ENCODE measurements at places on chromosomes 1 and 21.
A peak's percentile ranks its signal among the peaks of the same experiment; 100 is the strongest.

- DNase-seq: peak; percentile 71
Measured at GRCh38 chr1:165717918-165718515, 19.7 kb upstream of the ALDH9A1 start.

GRCh38 chr1:154198756-154199562 lies 7.1 kb upstream of the TPM3 start:
- peak; percentile 69 for DNase-seq

- no peak for DNase-seq
Measured at GRCh38 chr1:58926152-58926551, 142.3 kb upstream of the JUN start.

- DNase-seq: no peak
Measured at GRCh38 chr1:200706111-200706814, 32.4 kb upstream of the CAMSAP2 start.

GRCh38 chr1:112714313-112715263 lies 544 bp downstream of the PPM1J start:
- no peak for DNase-seq

DNA sequence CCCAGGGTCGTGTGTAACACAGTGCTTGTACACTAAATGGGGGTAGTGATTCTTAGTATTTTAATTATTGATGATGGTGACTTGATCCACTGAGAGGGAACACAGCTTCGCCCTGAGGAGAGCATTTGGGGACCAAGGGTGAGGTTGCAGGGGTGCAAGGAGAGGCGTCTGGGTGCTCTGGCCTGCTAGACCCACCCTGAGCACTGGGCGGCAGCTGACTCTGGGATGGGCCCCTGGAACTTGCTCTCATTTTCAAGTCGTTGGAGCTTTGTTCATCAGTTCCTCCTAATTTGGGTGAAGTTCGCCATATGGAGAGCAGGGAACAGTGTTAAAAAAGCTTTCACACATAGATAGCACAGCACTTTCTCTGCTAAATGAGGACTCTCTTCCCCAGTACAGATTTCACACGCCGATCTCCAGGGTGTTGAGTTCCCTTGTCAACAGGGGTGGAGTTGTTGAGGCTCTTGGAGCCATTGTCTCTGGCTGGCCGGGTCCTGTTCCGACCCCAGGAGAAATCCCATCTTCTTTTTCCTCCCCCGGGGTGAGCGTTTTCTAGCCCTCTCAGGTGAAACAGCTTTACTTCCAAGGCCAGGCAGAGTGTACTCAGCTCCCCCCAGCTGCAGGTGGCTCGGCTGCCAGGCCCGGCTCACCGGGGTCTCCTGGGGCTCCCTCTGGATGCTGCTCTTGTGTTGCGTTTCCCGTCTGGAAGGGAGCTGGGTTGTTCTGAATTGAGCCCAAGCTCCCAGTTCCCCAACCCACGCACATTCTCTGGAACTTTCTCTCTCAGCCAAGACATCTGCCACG lies 367.4 kb downstream of the RPS6KC1 start:
- no peak for DNase-seq

DNA sequence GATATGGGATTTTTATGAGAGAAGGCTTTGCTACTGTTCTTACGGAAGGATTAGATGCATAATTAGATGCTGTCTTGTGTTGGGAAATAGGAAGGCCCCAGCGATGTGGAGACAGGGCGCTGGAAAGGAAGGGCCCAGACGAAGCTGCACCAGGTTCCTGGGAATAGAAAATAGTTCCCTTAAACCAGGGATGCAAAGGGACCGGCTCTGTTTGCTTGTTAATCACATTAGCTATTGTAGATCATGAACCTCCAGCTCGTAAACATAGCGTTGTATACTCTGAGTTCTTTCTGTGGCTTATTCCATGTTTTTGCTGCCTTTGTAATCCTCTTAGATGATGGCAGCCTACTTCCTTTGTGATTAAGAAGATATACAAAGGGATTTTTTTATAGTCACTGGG lies 79.8 kb upstream of the COX20 start:
- no peak for DNase-seq

DNA sequence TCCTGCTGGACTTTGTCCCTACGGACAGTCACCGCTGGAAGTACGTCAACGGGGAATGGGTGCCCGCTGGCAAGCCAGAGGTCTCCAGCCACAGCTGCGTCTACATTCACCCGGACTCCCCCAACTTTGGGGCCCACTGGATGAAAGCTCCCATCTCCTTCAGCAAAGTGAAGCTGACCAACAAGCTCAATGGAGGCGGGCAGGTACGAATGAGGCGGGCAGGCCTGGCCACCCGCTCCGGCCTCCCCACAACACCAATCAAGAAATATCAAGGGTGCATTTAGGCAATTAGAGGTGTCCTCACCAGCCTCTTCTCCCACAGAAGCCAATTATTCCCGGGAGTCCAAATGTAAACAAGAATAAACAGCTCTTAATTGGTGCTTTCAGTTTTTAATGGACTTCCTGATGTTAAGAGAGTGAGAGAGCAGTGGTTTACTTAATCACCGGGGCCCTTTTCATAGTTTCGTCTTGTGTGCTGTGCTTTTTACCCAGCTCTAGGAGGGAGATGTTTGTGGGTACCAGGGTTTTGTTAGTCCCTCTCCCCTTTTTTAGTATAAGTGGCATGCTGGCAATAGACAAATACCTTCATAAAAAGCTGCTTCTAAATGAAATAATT lies 10.7 kb downstream of the TBX19 start:
- no peak for DNase-seq

DNA sequence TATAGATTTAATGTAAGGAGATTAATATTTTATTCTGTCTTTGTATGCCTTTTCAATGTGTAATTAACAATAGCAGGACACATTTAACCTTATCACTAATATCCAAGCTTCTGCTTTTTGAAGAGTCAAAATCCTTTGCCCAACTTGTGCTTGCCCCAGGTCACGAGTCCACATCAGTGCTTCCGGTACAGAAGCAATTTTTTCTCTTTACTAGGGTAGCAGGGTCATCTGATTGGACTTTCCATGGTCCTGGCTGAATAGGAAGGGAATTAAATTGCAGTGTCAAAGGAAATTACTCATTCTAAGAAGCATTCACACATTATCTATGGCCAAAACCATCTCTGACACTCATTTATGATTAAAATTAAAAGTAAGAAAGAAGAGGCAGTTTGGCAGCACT lies 460.5 kb upstream of the ADGRL2 start:
- no peak for DNase-seq

DNA sequence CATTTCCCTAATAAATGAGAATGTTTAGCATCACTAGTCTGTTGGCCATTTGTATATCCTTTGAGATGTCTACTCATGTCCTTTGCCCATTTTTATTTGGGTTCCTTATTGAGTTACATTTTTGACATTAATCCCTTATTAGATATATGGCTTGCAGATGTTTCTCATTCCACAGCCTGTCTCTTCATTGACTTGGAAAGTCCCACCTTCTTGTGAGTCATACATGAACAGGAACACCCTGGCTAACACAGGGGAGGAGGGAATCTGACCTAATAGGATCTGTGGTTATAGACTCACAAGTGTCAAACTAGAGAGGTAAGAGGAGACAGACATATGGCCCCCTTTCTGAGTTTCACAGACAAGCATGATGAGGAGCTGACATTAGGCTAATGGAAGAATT lies 11.5 kb downstream of the ZP4 start:
- DNase-seq: peak; percentile 56

DNA sequence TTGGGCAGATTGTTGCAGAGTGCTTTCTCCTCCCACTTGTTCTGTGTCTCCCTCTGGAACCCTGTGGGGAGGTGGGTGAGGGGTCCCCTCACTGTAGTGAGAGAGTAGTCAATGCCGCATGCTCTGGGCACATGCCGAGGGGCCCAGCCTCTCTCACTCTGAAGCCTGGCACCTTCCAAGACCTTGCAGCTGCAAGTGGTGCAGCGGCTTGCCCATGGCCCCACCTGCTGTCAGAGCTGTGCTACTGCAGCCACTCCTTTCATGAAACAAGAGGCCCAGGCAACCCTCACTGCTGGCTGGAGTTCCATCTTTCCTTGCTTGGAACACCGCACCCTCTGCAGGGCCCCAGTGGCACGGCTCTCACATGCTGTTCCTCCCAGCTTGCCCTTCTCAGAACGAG lies 58.4 kb upstream of the COL6A1 start:
- DNase-seq: peak; percentile 75

DNA sequence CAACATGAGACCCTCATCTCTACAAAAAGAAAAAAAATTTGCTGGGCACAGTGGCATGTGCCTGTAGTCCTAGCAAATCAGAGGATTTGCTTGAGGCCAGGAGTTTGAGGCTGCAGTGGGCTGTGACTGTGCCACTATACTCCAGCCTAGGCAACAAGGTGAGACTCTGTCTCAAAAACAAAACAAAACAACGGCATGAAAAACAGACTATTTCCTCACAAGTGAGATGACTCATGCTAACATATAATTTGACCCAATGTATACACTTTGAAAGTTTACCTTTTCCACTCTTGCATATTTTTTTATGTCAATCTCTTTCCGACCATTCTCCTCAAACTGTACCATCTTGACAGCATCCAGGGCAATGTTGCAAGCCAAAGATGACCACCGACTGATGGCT lies 17.5 kb downstream of the CCT3 start:
- peak; percentile 21 for DNase-seq

DNA sequence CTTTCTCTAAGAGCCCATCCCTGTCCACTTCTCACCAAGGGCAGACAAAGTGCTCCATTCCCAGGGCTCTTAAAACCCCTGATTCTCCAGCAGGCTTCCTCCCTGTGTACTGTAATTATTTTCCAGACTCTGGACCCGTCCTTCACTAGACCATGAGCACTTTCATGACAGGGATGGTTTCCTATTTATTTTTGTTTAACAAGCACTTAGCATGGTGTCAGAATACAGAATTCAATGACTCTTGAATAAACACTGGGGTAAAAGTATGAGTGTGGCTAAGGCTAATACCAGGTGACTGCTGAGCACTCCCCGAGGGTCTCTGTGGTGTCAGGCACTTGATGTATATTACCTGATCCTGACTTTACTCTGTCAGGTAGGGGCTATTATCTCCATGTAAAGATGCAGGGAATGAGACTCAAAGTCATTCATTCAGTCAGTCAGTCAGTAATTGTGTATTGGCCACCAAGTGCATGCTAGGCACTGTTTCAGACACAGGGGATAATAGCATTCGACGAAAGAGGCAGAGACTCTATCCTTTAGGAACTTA lies 47.2 kb downstream of the C1orf21 start:
- no peak for DNase-seq

DNA sequence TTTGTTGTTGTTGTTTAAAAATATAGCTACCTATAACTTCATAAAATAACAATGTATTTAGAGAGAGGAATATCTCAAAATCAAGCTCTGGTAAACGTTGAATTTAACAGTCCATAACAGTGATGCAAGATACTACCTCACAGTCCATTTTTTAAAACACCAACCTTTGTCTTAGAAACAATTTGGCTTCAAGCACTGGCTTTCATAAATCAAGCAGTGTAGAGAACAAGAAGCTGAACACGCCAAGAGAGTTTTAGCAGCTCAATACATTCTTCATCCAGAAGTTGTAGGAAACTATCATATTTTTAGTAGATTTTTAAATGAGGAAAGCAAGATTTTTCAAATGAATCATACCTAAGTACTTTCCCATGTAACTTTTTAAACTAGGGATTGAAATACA lies 334.3 kb upstream of the ADAMTS5 start:
- DNase-seq: peak; percentile 76

GRCh38 chr1:41378999-41379737 lies 17.9 kb downstream of the FOXO6 start:
- no peak for DNase-seq

DNA sequence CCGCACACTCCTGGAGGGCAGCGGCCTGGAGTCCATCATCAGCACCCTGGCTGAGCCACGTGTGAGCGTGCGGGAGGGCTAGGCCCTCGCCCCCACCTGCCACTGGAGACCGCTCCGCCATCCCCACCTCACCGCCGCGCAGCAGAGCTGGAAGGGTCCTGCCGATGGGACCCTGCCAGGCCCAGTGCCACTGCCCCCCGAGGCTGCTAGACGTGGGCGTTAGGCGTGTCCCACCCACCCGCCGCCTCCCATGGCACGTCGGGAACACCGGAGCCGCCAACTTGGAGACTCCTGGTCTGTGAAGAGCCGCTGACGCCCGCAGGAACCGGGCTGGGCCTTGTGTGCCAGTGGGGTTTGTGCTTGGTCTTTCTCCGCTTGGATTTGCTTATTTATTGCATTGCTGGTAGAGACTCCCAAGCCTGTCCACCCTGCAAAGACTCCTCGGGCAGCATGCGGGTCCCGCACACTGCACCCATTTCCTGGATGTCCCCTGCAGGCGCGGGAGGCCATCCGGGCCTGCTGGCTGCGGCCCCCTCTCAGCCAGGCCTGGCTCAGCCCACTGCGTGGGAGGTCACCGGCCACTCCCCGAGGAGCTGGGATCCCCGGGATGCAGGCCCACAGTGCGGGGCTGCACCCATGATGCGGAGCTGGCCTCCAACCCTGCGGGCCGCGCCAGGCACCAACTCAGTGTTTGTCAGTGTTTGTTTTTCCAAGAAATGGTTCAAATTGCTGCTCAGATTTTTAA lies 6.0 kb downstream of the LY9 start:
- DNase-seq: no peak

DNA sequence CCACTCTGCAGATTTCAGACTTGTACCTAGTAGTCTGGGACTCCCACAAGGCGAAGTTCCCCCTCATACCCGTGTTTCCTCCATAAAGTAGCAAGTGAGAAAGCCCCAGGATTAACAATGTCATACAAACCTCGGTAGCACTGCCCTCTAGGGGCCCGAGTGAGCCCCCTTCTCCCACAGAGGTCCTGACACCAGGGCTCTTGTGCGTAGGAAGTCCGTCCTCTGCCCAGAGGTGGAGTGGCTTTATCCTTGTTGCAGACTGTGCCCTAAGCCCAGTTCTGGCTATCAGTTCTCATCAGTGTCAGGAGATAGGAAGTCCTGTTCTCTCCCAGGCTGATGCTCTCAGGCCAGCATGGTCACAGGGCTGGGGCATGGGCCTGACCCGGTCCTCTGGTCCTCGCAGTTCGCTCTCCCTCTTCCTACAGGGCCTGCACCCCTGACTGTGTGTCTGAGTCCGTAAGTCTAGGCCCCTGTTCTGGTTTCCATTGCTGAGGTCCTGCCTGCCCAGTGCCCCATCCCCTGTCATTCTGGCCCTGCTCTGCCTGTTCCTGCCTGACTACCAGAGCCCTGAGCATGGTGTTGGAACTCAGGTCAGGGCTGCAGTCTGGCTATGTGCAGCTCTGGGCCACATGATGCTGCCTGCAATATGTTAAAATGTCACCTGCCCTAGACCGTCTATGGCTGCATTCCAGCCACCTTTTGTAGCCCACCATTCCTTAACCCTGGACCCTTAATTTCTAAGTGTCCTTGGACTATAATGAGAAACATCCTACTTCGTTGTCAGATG lies 285.6 kb downstream of the ASTN1 start:
- DNase-seq: no peak

GRCh38 chr1:76425201-76426145 lies 350.9 kb downstream of the ST6GALNAC3 start:
- peak; percentile 88 for DNase-seq
